ENCODE measurements at places on chromosomes 2 and 18.

GRCh38 chr2:71787476-71788185 is 334.3 kb downstream of the DYSF start:
- no peak for DNase-seq

DNA sequence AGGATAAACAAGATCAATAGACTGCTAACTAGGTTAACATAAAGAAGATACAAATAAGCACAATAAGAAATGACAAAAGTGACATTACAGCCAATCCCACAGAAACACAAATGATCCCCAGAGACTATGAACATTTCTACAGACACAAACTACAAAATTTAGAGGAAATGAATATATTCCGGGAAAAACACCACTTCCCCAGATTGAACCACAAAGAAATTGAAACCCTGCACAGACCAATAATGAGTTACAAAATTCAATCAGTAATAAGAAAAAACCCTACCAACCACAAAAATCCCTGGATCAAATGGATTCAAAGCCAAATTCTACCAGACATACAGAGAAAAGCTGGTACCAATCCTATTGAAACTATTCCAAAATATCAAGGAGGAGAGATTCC is 232.4 kb upstream of the RBMS1 start:
- DNase-seq, result no peak

GRCh38 chr2:232761301-232761907 is 15.0 kb downstream of the KCNJ13 start:
- peak; percentile 21 for DNase-seq

DNA sequence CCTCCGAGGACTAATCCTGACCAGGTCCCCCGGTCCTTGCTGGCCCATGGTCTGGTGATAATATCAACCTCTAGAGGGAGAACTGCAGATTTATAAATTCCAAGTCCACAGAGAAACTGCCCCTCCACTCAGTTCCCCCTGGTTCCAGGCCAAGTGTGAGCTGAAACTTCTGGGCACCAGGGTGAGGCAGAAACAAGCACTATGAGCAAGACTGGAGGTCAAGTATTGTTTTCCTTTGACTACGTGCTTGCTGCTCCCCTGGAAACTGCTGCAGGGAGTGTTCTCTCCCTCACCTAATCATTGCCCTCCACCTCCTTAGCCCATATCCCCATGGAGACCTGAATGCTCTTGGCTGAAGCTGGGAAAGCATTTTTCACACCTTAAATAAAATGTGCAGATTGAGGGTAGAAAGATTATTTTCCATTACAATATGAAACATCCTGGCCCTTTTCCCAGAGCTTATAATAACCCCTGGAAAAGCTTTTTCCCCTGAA is 135.2 kb downstream of the RDH14 start:
- DNase-seq, result no peak

DNA sequence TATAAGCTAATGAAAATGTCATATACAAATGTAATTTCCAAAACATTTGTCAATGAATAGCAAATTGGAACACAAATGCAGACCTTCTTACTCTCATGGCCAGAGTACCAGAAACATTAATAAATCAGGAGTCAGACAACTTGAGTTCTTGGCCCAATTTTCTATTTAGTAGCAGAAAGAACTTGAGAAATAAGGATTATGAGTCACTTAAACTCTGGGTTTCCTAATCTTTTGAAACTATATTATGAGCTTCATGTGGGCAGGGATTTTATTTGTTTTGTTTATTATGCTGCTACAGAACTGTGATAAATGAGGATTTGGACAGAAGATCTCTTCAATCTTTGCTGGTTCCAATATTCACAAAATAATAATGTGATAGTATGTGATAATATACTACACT is 686.7 kb downstream of the NR4A2 start:
- DNase-seq, result no peak

- DNase-seq, result no peak
Measured at GRCh38 chr2:20327370-20327769, 23.3 kb downstream of the PUM2 start.

DNA sequence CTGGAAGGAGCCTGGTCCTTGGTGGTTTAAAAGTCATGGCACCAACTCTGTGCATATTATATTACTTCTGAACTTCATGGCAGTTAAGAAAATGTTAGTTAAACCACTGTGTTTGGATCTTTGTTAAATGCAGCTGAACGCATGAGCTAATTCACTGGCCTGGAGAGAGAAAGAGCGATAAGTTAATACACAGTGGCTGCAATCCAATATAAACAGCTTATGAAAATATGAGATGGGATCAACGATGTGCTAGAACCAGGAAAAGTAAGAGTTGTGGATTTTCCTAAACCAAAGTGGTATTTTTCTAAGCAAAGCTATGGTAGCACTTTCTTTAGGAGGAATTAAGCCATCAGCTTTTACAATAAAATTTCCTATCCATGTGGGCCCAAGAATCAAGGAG is 326.7 kb downstream of the MTX2 start:
- no peak for DNase-seq

- DNase-seq, result no peak
Measured at GRCh38 chr18:8140841-8141501, 468.3 kb upstream of the RAB12 start.

- DNase-seq, result no peak
Measured at GRCh38 chr2:219209236-219210195, 2.9 kb downstream of the ZFAND2B start.

DNA sequence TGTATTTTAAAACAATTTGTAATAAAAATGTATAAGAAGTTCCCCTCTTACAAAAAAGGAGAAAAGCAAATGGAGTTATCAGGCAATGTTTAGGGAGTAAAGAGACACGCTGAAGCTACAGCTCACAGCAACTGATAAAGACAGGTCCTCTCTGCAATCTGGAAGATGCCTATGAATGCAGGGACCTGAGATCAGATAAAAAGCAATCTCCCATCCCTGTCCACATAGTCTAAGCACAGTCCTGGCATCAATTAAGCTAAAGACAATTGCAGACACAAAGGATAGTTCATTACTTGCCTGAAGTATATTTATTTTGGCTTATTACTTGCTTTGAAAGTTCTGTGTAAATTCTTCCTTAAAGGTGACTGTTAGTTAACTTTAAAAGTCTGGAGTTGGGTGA is 5.0 kb downstream of the EIF2AK3 start:
- DNase-seq, result no peak

- DNase-seq, result no peak
Measured at GRCh38 chr18:62999392-62999791, 284.1 kb downstream of the PHLPP1 start.

DNA sequence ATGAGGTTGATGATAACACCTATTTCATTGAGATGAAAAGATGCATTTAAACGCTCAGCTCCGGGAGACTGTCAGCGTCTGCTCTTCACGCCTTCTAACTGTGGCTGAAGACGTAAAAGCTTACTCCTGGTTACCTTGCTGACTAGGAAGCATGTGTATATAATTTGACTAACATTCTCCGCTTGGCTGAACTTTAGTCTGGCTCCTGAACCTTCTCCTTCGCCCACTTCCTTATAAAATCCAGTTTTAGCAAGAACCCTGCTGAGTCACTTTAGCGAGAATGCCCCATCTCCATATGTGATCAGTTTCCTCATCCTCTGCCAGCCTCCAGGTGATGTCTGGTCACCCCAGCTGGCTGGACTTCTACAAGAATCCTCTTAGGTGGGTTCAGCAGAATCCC is 12.7 kb upstream of the CREG2 start:
- DNase-seq, result no peak

DNA sequence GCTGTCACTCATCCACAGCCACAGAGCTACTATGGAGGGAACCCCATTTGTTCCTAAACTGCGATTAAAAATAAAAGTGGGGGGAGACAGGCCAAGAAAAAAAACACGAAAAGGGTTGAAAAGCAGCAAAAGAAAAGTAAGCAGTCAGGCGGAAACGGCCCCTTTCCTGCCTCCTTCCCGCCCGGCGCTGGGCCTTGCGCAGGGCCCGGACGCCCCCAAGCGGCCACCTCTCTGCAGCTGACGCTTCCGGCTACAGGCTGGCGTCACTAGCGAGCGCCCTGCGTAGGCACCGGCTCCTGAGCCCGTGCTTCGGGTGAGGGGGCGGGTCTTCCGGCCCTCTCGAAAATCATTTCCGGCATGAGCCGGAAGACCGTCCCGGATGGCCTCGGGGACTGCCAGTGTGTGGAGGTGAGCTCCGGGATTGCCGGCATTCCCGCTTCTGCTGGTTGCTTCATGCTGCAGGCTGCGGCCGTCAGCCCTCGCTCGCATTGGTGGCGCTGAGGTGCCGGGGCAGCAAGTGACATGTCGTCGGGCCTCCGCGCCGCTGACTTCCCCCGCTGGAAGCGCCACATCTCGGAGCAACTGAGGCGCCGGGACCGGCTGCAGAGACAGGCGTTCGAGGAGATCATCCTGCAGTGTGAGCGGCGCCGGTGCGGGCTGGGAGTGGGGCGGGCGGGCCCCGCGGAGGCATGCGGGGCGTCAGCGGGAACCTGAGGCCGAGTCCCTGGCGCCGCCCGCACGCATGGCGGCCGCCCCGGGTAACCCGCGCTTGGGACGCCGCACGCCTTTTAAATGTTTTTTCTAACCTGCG is at the start of gene ATG16L1:
TSS of gene ATG16L1 (plus strand) at position 368 of the 811 bp plus-strand sequence. CDS start at position 523, 155 bp downstream.
- peak; percentile 95 for DNase-seq

- peak; percentile 5 for DNase-seq
Measured at GRCh38 chr18:79955302-79956075, 4.0 kb upstream of the SLC66A2 start.

GRCh38 chr2:12556762-12557161 is 160.0 kb upstream of the TRIB2 start:
- peak; percentile 21 for DNase-seq

GRCh38 chr2:124026503-124026902 is 1.4 kb downstream of the CNTNAP5 start:
- DNase-seq, result no peak

DNA sequence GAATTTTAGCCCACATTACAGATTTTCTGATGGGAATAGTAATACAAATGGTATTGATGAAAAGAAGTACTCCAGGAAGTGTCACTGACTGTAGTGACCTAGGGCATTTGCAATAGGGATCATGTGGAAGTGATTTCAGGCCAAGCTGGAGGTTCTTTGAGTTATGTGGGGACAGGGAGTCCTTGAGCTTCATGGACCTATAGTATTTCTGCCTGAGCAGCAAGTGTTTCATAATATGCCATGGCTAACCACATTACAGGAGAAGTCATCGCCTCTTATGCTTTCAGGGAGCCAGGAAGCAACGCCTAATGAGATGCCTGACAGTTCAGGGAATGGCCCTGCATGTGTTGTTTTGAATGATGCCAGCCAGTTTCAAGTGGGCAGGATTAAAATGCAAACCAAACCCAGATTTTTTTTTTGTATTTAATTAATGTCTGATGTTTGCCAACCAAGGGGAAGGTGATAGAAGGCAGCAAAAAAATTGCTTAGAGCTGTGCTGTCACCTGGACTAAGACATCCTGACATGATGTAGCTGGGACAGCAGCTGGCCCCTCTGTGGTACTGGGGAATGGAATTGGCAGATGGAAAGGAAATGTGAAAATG is 109.5 kb downstream of the RAPGEF4 start:
- DNase-seq, result no peak

- no peak for DNase-seq
Measured at GRCh38 chr2:239145106-239145505, 255.7 kb downstream of the HDAC4 start.

DNA sequence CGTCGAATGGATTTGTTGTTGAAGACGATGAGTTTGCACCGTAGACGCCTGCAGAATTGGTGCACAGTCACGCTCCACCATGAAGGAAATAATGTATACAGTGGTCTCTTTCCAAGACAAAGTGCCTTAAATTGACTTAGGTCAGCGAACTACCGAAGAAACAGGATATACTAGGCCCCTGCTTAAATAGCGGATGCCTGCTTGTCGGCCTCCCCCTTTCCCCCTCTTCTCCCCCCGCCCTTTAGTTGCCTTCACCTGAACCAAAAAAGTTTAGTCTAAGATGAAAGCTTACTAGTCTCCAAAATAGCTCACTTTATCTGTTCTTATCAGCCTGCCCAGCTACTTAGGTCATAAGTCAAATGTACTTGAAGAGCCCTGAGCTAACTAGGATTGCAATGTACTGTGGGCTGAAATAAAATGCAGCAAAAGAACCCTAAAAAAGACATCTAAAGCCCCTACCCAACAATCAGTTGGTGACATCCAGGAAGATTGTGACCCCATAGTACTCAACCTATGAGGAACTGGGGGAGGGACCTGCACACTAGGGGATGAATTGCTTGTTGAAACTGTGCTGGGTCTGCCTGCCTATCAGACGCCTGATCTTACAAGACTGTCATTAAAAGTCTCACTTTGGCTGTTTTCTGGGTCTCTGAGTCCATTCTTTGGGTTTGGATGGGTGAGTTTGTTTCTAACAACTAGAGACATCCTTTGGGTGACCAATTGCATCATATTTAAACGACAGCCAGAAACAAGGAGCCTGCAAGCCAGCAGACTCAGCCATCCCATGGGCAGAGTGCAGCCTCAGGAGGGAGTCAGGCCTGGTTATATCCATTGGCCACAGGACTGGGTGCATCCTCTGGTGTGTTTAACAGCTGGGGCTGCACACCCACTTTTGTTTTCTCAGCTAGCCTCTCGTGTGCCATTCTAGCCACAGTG is 14.5 kb downstream of the ACOXL start:
- no peak for DNase-seq

- DNase-seq, result no peak
Measured at GRCh38 chr2:148920559-148920958, 45.5 kb downstream of the KIF5C start.

DNA sequence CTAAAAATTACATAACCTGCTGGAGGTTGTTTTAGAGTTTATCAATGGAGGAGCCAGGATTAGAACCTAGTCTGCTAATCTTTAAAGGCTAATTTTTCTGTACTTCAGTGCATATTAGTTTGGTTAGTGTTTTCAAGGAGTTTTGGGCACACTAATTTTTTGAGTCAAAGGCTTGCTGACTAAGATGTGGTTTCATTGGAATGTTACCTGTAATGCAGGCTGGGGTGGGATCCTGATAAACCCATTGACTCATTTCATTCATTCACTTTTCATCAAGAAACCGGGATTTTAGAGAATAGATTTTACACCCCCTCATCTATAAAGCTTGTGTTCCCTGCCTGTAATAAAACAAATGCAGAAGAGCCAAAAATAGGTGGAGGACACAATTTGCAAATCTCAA is 91.9 kb upstream of the IL1R2 start:
- DNase-seq, result no peak

GRCh38 chr2:180033993-180034894 is 27.1 kb upstream of the CWC22 start:
- no peak for DNase-seq

GRCh38 chr18:26461405-26461804 is 86.9 kb downstream of the KCTD1 start:
- no peak for DNase-seq

All from activated CD8-positive, alpha-beta memory T cell treated with anti-CD3 and anti-CD28 coated beads, Interleukin-2, amount 50 U/mL, for 4 hours (primary cell).